Skeletal muscle cell (primary cell): ENCODE measurements at places on chromosomes 7 and 10.

- no peak for DNase-seq
These were observed 12.2 kb downstream of the PDZD8 start for GRCh38 chr10:117363028-117363427.

DNA sequence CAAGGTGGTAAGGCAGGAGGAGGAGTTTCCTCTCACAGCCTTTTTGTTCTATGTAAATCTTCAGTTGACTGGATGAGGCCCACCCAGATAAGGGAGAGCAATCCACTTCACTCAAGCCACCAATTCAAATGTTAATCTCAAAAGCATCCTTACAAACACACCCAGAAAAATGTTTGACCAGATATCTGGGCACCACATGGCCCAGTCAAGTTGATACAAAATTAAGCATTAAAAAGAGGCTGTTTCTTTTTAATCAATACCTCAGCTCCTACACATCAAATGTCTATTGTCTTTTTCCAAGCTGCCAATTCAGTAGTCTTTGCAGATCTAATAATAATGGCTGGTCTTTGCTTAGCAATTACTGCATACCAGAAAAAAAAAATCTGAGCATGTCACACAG, 18.0 kb upstream of the LYZL1 start:
- DNase-seq: no peak

DNA sequence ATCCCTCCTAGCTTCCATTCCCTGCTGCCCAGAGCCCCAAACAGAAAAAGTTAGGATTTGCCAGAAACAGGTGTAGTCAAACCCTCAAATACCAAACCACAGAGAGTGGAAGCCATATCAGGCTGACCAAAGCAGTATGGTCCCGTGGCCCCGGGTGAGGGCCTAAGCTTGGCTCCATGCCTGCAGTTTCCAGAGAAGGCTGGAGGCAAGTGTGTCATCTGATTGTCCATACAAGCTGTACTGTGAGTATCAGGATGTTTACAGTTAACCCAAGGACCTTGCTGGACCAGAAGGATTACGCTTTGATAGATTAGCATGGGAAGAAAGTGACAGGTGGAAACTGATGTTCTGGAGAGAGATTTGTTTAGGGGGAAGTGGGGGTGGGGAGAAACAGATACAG, 96.3 kb downstream of the PRKAG2 start:
- DNase-seq: no peak

DNA sequence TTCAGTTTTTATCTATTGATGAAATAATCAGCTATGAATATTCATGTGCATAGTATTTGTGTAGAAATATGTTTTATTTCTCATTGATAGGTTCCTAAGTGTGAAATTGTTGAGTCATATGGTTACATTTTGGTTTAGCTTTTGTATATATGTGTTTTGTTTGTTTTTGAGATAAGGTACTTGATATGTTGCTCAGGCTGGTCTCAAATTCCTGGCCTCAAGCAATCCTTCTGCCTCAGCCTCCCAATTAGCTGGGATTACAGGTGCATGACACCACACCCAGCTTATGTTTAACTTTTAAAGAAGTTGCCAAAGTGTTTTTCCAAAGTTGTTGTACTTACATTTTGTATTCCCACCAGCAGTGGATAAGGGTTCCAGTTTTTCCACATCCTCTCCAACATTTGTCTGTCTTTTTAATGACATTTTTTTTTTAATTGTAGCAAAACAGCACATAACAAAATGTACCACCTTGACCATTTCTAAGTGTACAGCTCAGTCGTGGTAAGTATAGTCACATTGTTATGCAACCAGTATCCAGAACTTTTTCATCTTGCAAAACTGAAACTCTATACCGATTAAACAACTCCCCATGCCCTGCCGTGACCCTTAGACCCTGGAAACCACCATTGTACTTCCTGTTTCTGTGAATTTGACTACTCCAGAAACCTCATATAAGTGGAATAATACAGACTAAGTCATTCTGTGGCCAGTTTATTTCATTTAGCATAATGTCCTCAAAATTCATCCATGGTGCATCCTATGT, 12.6 kb upstream of the UBE2D1 start:
- no peak for DNase-seq

GRCh38 chr7:28088032-28088431, 92.6 kb downstream of the JAZF1 start:
- no peak for DNase-seq
